ENCODE measurements at places on chromosomes 11 and 22. TPM values are rescaled to one million over a fixed set of nuclear protein-coding genes. Genes with fewer than 3 reads are reported as not detected.

GRCh38 chr11:14873632-14874031 lies 18.4 kb downstream of the CYP2R1 start:
- no peak for DNase-seq
- no peak overlapping the region for H3K4me3 ChIP-seq
- no peaks in the 10 kb centered on the region for H3K4me1 ChIP-seq
- no peaks in the 10 kb centered on the region for H3K27me3 ChIP-seq
- H3K27ac ChIP-seq: no peak overlapping the region
- H3K36me3 ChIP-seq: peaks cover 37% of the 10 kb centered on the region

- H3K27ac ChIP-seq: no peak overlapping the region
- no peaks in the 10 kb centered on the region for H3K4me1 ChIP-seq
- H3K36me3 ChIP-seq: no peaks in the 10 kb centered on the region
- no peak overlapping the region for H3K4me3 ChIP-seq
- no peak for DNase-seq
- H3K27me3 ChIP-seq: no peaks in the 10 kb centered on the region
Measured at GRCh38 chr22:23609983-23610781, 21.9 kb downstream of the DRICH1 start.

GRCh38 chr22:44357966-44358465 lies 45.3 kb upstream of the SHISAL1 start:
- H3K4me1 ChIP-seq: peaks cover 18% of the 10 kb centered on the region
- H3K27ac ChIP-seq: no peak overlapping the region
- no peaks in the 10 kb centered on the region for H3K36me3 ChIP-seq
- peaks cover 6% of the 10 kb centered on the region for H3K27me3 ChIP-seq
- DNase-seq: peak; percentile 39
- no peak overlapping the region for H3K4me3 ChIP-seq

GRCh38 chr11:110878513-110878912 lies 166.3 kb upstream of the ARHGAP20 start:
- H3K27ac ChIP-seq: no peak overlapping the region
- no peak overlapping the region for H3K4me3 ChIP-seq

GRCh38 chr11:95337972-95338429 lies 107.0 kb upstream of the SESN3 start:
- no peaks in the 10 kb centered on the region for H3K36me3 ChIP-seq
- H3K27ac ChIP-seq: peak overlapping the region; percentile 91
- DNase-seq: no peak

- DNase-seq: no peak
- peaks cover 79% of the 10 kb centered on the region for H3K4me1 ChIP-seq
- peak overlapping the region; percentile 98 for H3K27ac ChIP-seq
- no peaks in the 10 kb centered on the region for H3K27me3 ChIP-seq
- peak overlapping the region; percentile 98 for H3K4me3 ChIP-seq
- H3K36me3 ChIP-seq: no peaks in the 10 kb centered on the region
Measured at GRCh38 chr11:65573391-65574079, 1.2 kb downstream of the FAM89B start.

DNA sequence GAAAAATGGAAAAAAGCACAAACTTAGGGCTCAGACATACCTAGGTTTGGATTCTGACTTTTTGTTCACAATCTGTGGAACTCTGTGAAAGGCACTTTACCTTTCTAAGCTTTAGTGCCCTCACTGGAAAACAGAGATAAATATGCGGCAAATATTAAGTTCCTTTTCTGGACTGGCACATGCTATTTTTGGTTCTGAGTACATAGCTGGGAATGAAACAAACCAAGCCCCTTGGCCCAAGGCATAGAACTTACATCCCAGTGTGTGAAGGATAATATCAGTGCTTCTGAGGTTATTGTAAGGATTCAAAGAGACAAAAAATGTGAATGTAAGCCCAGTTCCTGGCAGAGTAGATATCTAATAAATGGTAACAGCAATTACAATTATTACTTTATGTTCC lies 227.5 kb downstream of the ADAMTS15 start:
- H3K4me1 ChIP-seq: peaks cover 56% of the 10 kb centered on the region
- no peak for DNase-seq
- H3K4me3 ChIP-seq: no peak overlapping the region
- no peaks in the 10 kb centered on the region for H3K36me3 ChIP-seq

DNA sequence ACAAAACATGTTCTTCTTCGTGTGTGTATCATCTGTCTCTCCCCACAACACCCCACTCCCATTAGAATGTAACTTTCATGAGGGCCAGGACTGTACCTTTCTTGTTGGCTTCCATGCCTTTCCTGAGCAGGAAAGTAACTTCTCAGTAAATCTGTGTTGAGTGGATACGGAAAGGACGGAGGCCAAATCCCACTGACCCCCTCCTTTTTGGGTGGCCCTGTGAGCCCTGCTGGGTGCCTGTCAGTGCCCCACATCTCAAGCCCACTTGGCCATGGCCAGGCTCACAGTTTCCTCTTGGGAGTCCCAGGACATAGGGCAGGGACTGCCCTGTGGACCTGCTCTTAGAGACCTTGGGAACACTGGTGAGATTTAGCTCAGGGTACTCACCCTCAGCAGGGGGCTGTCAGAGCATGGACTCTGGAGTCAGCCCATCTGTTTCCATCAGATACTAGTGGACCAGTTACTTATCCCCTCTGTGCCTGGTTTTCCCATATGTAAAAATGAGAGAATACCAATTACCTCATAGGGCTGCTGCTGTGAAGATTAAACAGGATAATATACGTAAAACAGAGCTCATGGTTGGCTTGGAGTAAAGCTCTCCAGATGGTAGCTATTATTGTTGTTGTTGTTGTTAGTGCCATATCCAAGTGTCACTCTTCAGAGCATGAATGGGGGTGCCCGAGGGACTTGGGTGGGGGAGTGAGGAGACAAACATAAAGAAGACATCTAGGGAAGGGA lies 1.0 kb upstream of the C11orf96 start:
- H3K4me1 ChIP-seq: peaks cover 39% of the 10 kb centered on the region
- peaks cover 13% of the 10 kb centered on the region for H3K27me3 ChIP-seq
- H3K27ac ChIP-seq: peak overlapping the region; percentile 86
- no peaks in the 10 kb centered on the region for H3K36me3 ChIP-seq

GRCh38 chr11:117822074-117823033 lies 2.2 kb downstream of the FXYD2 start:
- no peak overlapping the region for H3K4me3 ChIP-seq
- no peaks in the 10 kb centered on the region for H3K36me3 ChIP-seq
- H3K27ac ChIP-seq: peak overlapping the region; percentile 80
- peaks cover 28% of the 10 kb centered on the region for H3K4me1 ChIP-seq
- no peaks in the 10 kb centered on the region for H3K27me3 ChIP-seq

DNA sequence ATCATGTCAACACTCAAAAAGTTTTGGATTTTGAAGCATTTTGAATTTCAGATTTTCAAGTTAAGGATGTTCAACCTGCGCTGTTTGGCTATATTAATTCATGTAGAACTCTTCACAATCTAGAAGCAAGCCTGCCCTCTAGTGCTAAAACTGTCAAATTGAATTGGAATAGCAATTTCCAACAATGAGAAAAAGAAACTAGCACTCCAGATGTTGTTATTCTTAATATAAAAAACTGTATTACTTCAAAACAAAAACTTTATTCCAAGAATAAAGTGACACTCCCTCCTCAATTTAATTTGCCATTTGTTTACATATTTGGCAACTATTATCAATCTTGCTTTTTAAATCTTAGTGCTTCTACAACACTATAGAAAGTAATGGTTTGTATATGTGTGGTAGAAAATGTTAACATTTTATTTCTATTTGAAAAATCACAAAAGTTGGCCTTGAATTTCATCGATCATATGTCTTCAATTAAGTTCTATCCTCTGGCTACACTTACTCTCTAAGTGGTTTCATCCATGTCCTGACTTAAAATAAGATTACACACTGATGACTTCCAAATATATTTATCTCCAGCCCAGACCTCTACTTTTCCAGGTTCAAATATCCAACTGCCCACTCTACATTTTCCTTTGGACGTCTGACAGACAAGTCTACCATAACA lies 36.6 kb downstream of the DCUN1D5 start:
- H3K4me3 ChIP-seq: no peak overlapping the region
- H3K27ac ChIP-seq: no peak overlapping the region
- H3K4me1 ChIP-seq: no peaks in the 10 kb centered on the region
- H3K36me3 ChIP-seq: peaks cover 21% of the 10 kb centered on the region
- no peak for DNase-seq
- H3K27me3 ChIP-seq: no peaks in the 10 kb centered on the region

DNA sequence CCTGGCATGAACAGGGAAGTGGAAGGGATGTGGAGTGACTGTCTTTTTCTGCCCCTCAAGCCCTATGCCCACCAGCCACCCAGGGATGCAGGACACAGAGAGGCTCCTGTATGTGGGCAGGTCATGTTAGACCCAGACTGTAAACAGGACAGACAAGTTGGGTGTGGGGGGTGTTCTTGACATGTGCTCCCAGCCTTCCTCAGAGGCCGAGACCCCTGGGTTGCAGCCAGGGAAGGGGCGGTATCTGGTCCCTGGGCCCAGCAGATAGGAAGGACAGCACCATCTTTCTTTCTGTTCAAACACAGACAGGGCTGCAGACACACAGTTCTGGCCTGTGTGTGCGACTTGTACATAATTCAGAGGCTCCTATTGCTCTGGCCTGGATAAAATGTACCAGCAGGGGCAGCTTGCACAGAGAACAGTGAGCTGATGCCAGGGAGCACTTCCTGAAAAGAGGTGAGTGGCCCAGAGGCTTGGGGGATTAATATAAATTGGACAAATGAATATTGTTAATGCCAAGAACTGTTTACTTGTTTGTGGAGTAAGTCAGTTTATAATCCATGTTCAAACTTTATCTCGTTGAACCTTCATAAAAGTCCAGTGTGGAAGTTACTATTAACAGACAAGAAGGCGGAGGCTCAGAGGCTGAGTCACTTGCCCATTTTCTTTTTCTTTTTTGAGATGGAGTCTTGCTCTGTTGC lies 16.6 kb downstream of the GDPD5 start:
- no peaks in the 10 kb centered on the region for H3K36me3 ChIP-seq
- H3K4me1 ChIP-seq: no peaks in the 10 kb centered on the region
- no peak overlapping the region for H3K27ac ChIP-seq
- no peaks in the 10 kb centered on the region for H3K27me3 ChIP-seq
- no peak overlapping the region for H3K4me3 ChIP-seq
- DNase-seq: no peak

- H3K4me3 ChIP-seq: no peak overlapping the region
- no peak for DNase-seq
- peaks cover 11% of the 10 kb centered on the region for H3K27me3 ChIP-seq
- peaks cover 12% of the 10 kb centered on the region for H3K36me3 ChIP-seq
- H3K4me1 ChIP-seq: no peaks in the 10 kb centered on the region
- H3K27ac ChIP-seq: no peak overlapping the region
Measured at GRCh38 chr22:46362203-46362933, 26.9 kb downstream of the TRMU start.

- no peaks in the 10 kb centered on the region for H3K27me3 ChIP-seq
- no peak overlapping the region for H3K4me3 ChIP-seq
- H3K4me1 ChIP-seq: no peaks in the 10 kb centered on the region
Measured at GRCh38 chr11:70191495-70192140, 11.5 kb upstream of the FADD start.

DNA sequence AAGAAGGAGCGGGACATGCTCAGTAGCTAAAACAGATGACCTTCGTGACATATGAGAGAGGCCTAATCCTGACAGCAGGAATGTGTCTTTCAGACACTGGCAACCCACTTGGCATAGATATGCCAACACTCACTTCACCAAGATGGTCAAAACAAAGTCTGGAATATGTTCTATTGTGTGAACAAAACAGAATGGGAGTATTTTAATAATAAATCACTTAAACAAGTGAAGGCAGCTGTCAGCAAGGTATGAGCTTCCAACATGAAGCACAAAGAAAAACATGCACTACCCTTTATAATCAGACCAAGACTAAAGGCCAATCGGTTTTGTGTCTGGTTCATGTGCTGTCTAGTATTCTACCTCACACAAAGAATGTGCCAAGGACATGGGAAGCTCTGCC lies 23.1 kb downstream of the CCDC34 start:
- no peaks in the 10 kb centered on the region for H3K27me3 ChIP-seq
- peaks cover 9% of the 10 kb centered on the region for H3K36me3 ChIP-seq
- H3K4me1 ChIP-seq: peaks cover 6% of the 10 kb centered on the region
- DNase-seq: no peak

GRCh38 chr22:39470451-39471291 lies 13.9 kb downstream of the MGAT3 start:
- peaks cover 69% of the 10 kb centered on the region for H3K4me1 ChIP-seq
- no peaks in the 10 kb centered on the region for H3K36me3 ChIP-seq
- H3K27me3 ChIP-seq: no peaks in the 10 kb centered on the region
- H3K4me3 ChIP-seq: no peak overlapping the region

DNA sequence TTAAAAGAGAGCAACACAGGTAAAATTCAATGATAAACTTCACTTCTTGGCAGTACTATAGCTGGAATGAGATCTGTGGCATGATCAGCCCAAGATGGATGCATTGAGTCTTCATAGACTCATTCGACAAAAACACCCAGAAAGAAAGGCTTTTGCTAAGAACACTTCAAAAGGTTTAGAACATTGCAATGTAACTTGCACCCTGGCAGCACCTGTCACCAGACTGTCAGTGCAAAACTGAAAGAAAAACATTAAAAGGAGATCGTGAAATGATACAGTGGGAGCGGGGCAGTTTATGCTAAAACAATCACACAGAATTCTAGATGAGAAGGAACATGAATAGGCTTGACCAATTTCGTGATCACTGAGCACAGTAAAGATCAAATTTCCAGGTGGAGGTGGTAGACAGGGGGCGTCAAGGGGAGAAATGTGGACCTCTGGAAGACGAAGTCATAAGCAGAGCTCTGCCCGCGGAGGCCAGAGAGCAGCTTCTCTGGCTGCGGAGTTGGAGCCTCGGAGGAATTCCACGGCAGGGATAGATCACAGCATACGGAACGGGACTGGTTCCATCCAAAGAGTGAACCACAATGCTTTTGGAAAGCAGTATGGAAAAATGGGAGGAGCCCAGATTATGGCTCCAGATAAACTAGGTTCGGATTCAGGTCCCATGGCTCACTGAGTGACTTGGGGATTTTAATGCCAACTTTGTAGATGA lies 11.9 kb downstream of the VSIG10L2 start:
- no peak overlapping the region for H3K4me3 ChIP-seq
- peaks cover 4% of the 10 kb centered on the region for H3K4me1 ChIP-seq
- H3K27ac ChIP-seq: no peak overlapping the region
- no peaks in the 10 kb centered on the region for H3K36me3 ChIP-seq
- H3K27me3 ChIP-seq: no peaks in the 10 kb centered on the region
- DNase-seq: no peak

GRCh38 chr22:26554956-26555355 lies 35.0 kb downstream of the TPST2 start:
- H3K27ac ChIP-seq: no peak overlapping the region
- no peak for DNase-seq
- H3K4me3 ChIP-seq: no peak overlapping the region

GRCh38 chr22:18145676-18146388 lies 4.1 kb upstream of the USP18 start:
- H3K27me3 ChIP-seq: no peaks in the 10 kb centered on the region
- no peak overlapping the region for H3K27ac ChIP-seq
- no peak for DNase-seq
- H3K36me3 ChIP-seq: no peaks in the 10 kb centered on the region

Gene GLB1L2
- total RNA-seq: 0.11 TPM

Gene FAM83F
- 1.7 TPM for total RNA-seq

Gene CARNS1
- total RNA-seq: 16.0 TPM

Gene LRFN4
- total RNA-seq: 14.2 TPM

Gene GRK3
- total RNA-seq: 4.5 TPM

Gene SCN4B
- total RNA-seq: 11.7 TPM

Gene OR11H1
- total RNA-seq: not detected

Gene PLAAT2
- total RNA-seq: not detected

Gene NPAS4
- total RNA-seq: not detected

Gene PKP3
- total RNA-seq: 1.2 TPM

Gene SLC6A5
- not detected for total RNA-seq

Gene RIMBP3B
- total RNA-seq: not detected

Gene PRODH
- 1.2 TPM for total RNA-seq
